Glutamatergic neuron (in vitro differentiated cells): ENCODE measurements at places on chromosomes 13 and 19.

DNA sequence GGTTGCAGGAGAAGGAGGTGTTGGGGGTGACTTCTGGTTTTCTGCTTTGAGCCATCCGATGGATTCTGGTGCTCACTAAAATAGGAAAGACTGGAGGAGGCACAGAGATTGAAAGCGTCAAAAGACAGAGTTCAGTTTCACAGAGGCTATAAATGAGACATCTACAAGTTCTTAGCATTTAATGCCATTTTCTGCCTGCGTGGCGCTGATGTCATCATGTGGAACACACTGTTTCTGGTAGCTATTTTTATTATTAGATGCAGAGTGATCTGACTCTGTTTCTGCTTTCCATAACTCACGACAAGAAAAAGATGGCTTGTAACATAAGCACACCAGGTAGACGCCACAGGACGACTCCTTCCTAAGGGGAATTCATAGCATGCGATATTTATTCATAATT is 3.3 kb upstream of the SLC39A3 start:
- no peak for DNase-seq

- no peak for DNase-seq
These were observed 344.7 kb downstream of the KLF5 start for GRCh38 chr13:73403355-73404120.

GRCh38 chr13:76449716-76450115 is 436.5 kb downstream of the KCTD12 start:
- DNase-seq: no peak

DNA sequence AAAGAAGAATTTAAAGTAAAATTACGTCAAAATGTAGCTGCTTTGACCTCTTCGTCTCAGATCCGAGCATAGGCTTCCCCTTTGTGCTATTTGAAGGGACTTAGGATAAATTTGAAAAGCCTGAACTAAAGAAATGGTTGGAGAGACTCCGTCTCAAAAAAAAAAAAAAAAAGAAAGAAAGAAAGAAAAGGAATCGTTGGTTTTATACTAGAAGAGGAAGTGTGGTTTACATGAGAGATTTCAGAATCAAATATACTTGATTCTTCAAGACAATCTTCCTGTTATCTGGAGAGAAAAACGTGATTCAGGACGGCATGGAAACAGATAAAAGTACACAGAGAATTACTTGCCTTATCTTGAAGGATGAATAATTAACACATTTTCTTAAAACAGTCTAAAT is 474 bp upstream of the ZNF780B start:
- DNase-seq: no peak
